ENCODE measurements at places on chromosomes 2 and 18. TPM values are rescaled to one million over a fixed set of nuclear protein-coding genes. Genes with fewer than 3 reads are reported as not detected.

GRCh38 chr2:52341732-52342131, 1309.8 kb upstream of the NRXN1 start:
- no peak for DNase-seq
- no peaks in the 10 kb centered on the region for H3K4me1 ChIP-seq
- no peak overlapping the region for H3K27ac ChIP-seq
- no peaks in the 10 kb centered on the region for H3K27me3 ChIP-seq

- H3K36me3 ChIP-seq: no peaks in the 10 kb centered on the region
- no peak overlapping the region for H3K27ac ChIP-seq
- no peaks in the 10 kb centered on the region for H3K27me3 ChIP-seq
- DNase-seq: no peak
- H3K4me1 ChIP-seq: no peaks in the 10 kb centered on the region
Measured at GRCh38 chr2:15346624-15347023, 214.5 kb downstream of the NBAS start.

DNA sequence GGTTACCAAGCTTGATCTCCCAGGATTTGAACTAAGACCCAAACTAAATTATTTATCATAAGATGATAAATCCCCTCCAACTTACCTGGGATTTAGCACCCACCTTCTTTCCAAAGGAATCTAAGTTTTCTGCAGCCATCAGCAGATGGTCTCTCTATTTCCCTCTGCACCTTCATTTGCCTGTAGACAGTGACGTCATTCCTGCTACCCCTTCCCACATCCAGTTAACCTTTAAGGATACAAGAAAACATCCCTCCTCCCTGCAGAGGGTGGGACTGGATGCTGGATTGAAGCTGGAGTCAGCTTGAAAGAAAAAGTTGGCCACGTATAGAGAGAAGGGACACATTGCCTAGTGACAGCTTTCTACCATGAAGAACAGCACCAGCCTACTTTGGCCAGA, 3.7 kb upstream of the DNER start:
- peaks cover 17% of the 10 kb centered on the region for H3K4me1 ChIP-seq
- no peak for DNase-seq
- H3K36me3 ChIP-seq: no peaks in the 10 kb centered on the region
- no peaks in the 10 kb centered on the region for H3K27me3 ChIP-seq
- H3K4me3 ChIP-seq: no peak overlapping the region

DNA sequence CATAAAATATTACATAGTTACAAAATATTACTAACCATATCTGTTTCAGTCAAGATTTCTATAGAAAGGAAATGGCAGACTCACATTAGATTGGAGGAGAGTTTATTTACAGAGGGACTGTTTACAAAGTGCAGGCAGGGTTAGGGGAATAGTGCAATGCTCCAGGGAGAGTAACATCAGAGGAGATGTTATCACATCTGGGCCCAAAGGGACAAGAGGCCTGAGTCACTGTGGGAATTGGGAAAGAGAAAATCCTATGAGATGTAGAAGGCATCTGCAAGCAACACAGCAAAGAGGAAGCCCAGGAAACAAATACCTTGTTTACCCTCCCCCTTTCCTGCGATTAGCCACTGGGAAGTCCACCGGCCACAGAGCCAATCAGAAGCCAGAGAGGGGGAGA, 227.3 kb upstream of the TANK start:
- no peak overlapping the region for H3K27ac ChIP-seq
- no peak overlapping the region for H3K4me3 ChIP-seq
- H3K27me3 ChIP-seq: no peaks in the 10 kb centered on the region
- no peaks in the 10 kb centered on the region for H3K4me1 ChIP-seq
- H3K36me3 ChIP-seq: no peaks in the 10 kb centered on the region

DNA sequence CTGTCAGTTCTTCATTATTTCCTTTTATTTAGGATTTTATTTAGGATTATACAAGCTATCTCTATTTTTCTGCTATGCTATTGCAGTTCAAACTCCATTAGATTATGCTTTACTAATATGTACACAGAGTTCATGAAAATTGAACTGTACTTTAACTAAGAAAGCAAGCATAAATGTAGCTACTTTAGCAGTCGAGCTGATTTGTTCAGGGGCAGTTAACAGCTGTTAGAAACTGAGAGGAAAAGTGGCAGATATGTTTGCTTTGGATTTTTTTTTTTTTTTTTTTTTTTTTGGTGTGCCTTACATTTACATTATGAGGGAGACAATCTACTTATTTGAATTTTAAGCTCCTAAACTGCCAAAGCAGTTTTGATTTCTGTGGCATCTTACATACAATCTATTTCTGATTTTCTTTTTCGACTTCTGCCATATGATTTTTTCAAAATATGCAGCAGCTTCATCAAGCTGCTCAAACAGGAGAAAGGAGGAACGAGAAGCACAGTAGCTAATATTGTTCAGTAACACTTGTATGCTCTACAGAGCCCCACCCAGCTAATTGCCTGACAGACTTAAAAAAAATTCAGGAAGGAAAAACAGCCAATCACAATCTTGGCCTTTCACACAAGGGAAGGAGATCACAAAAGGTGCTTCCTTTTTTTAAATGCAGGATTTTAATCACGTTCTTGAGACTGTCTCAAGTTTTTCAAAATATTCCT, 233.4 kb upstream of the SIX3 start:
- DNase-seq: no peak
- H3K36me3 ChIP-seq: no peaks in the 10 kb centered on the region
- H3K4me3 ChIP-seq: no peak overlapping the region
- no peak overlapping the region for H3K27ac ChIP-seq
- no peaks in the 10 kb centered on the region for H3K4me1 ChIP-seq

DNA sequence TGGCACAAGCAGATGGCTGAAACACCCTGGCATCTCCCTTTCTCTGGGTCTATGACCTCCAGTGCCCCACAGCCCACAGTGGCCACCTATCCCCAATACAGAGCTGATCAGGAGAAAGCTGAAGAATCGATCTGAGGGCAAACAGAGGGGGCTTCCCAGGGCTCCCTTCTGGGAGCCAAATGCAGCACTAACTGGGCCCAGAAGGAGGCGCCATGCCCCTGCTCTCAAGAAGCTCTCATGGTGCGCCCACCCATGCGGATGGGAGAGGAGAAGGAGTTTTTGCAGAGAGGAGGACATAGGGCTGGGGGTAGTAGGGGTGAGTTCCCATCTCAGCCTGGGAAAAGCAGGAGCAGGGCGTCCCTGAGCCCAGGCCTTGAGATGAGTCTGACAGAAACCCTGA, 787.3 kb upstream of the RAB6C start:
- no peak for DNase-seq
- H3K4me3 ChIP-seq: no peak overlapping the region
- no peak overlapping the region for H3K27ac ChIP-seq
- no peaks in the 10 kb centered on the region for H3K36me3 ChIP-seq
- H3K27me3 ChIP-seq: no peaks in the 10 kb centered on the region

- H3K27me3 ChIP-seq: no peaks in the 10 kb centered on the region
- no peak for DNase-seq
- no peak overlapping the region for H3K4me3 ChIP-seq
- H3K27ac ChIP-seq: no peak overlapping the region
- H3K4me1 ChIP-seq: no peaks in the 10 kb centered on the region
Measured at GRCh38 chr18:4125627-4126230, 329.4 kb downstream of the DLGAP1 start.

GRCh38 chr2:216302981-216303676, 69.2 kb downstream of the MARCHF4 start:
- H3K27ac ChIP-seq: no peak overlapping the region
- no peaks in the 10 kb centered on the region for H3K36me3 ChIP-seq
- no peaks in the 10 kb centered on the region for H3K27me3 ChIP-seq
- no peaks in the 10 kb centered on the region for H3K4me1 ChIP-seq
- DNase-seq: no peak

GRCh38 chr2:17557596-17557995, 17.1 kb downstream of the VSNL1 start:
- no peak overlapping the region for H3K27ac ChIP-seq
- H3K36me3 ChIP-seq: no peaks in the 10 kb centered on the region
- no peaks in the 10 kb centered on the region for H3K4me1 ChIP-seq
- H3K27me3 ChIP-seq: no peaks in the 10 kb centered on the region
- DNase-seq: no peak

The SAG gene
- 5.1 TPM for total RNA-seq

The ACMSD gene
- not detected for total RNA-seq

All from testis (tissue), 5 donors.